ENCODE measurements at places on chromosomes 13 and 19.

DNA sequence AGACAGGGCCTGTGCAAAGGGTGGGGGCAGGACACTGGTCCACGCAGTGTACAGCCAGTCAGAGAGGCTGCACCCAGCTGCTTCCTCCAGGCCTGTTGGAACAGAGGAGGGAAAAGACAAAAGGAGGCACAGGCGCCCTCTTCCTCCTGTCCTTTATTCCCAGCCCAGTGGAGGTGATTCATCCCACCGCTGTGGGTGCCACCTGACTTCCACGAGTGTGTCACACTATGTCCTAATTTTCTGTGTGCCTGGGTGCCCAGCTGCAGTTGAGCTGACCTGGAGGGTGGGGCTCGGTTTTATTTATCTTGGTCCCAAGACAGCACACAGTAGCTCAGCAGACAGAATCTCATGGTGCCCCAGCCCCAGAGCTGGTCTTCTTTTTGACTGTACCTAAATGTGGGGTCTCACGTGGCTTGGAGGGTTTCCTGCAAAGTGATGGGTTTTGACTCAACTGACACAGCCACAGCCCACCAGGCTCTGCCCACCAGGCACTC is 9.0 kb downstream of the EPS15L1 start:
- no peak for DNase-seq

DNA sequence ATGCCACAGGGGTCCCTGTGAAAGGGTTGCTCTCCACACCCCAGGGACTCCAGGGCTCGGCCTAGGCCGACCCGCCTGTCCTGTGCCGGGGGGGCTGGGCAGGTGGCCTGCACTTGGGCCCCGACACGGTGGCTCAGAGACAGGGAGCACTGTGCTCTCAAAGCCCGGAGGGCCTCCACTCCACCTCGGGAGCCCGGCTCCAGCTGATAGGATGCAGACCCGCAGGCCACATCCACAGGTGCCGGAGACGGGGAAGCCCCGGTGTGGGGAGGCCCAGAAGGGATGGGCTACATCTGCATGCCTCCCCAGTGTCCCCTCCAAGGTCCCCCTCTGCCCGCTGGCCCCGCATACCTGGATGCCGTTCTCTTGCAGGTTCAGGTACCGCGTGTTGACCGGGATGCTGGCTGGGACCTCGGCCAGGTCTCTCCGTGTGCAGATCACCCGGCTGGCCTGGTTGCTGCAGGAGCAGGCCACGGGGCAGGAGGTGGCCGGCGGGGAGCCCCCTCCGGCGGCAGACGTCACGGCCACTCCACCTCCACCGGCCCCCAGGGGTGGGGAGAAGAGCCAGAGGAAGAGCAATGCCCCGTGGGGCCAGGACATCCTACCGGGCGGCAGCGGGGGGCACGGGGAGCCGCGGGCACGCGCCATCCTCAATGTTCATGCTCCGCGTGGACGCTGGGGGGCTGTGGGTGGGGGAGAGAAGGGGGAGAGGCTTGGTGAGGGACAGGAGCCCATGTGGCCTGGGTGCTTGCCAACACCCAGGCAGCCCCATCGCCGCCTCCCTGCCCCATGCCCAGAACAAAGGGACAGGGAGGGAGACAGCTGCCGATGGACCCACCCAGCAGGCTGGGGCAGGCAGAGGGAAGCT is 19.8 kb downstream of the LRRC4B start:
- no peak for DNase-seq

GRCh38 chr19:6018786-6019185 is 40.8 kb upstream of the RANBP3 start:
- no peak for DNase-seq

- DNase-seq = no peak
These were observed 25.0 kb downstream of the AP2S1 start for GRCh38 chr19:46825731-46826055.

- DNase-seq = peak; percentile 30
These were observed 10.4 kb downstream of the ZNF93 start for GRCh38 chr19:19911150-19911549.

All from NCI-H226 (cell line).